ENCODE measurements at places on chromosomes 4 and X.

DNA sequence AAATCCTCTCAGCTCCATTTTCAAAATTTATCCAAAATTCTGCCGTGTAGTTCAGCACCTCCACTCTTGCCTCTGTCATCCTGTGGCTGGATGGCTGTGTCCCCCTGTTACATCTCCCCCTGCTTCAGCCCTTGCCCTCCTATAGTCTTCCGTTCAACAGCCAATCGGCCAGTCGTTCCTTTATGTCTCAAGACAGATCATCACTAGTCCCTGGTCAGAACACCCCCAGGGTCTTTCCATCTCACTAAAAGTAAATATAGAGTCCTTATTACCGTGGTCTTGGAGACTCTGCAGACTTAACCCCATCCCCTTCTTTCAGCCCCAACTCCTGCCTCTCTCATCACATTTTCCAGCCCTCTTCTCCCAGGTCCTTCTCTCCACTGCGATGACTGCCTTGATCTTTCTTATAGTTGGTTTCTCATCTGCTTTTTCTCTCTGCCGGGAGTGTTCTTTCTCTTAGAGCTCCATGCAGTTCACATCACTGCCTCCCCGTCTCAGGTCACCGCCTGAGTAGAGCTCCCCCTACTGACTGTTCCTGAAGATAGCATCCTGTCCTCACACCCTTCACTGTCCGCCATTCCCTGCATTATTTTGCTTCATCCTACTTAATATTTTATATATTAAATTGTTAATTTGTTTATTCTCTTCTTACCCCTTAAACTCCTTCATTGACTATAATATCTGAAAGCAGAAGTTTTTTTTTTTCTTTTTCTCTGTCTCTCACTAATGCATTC is 736.9 kb upstream of the MAGEB2 start:
- DNase-seq: peak; percentile 20

- DNase-seq: no peak
Measured at GRCh38 chr4:139907001-139907809, 241.6 kb downstream of the MGST2 start.

DNA sequence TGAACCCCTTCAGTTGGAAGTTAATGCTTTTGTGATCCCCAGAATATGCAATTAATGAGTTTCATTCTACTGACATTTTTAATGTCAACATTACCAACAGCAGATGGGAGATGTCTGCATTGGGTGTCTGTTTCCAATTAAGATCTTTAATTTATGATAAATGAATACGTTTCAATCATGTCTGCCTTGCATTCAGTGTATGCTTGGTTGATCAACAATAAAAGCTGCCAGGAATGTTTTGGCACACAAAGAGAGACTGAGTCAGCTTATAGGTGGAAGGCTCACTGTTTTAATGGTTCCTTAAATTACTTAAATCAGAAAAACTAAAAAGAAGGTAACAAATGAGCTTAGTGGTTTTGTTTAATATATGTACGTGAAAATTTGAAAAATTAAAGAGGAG is 359.9 kb upstream of the CNKSR2 start:
- DNase-seq: no peak

DNA sequence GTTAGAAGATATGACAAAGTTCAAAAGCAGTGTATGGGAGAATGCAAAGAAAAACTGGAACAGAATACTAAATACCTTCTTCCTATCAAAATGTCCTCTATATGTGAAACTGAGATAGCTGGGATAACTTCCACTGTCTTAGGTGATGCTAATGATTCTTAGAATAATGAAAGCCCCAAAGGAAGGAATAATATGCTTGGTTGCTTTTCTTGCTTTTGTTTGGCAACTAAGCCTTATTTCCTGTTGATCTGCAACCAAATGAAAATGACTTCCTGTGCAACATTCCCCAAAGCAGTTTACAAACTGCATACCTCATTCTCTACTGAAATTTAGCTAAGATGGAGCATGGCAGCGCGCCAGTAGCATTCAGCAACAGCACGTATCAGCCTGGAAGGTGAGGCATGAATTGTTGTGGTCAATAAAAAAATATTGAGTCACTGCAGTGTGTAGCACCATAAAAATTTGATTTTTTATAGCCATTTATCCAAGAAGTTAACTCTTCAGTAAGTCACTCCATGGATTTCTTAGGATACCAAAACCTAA is 18.7 kb downstream of the NDNF start:
- DNase-seq: no peak

- DNase-seq: no peak
Measured at GRCh38 chr4:58636381-58636780, 1526.2 kb upstream of the IGFBP7 start.

- DNase-seq: no peak
Measured at GRCh38 chr4:88629826-88630225, 37.5 kb downstream of the HERC3 start.

GRCh38 chr4:48261281-48261680 is 8.4 kb downstream of the TEC start:
- DNase-seq: no peak

DNA sequence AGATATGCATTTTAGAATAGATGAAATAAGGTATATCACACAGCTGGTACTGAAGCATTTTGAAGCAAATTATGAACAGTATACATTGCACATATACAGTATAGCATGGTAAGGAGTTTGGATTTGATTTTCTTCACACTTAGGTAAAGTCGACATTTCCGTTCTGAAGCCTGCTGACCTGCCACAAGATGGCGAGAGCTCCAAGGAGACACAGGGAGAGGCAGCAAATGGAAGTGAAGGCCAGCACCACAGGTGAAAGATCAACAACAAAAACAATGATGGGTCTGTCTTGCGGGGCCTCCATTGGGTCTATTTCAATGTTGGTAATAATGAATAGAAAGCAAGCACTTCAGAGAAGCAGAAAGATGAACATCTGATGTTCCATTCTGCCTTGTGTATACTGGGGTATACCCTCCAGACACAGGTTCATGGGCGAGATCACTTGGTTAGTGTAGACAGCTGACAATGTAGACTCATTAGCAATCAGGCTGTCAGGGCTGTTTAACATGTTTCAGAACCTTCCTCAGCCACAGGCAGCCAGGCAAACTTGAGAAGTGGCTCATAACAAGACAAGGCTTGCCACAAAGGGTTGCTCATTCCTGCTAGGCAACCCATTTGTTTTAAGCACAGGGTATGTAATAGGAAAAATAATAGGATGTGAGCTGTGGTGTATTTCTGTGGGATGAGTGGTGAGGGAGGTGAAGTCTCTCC is 21.4 kb upstream of the NOX1 start:
- DNase-seq: peak; percentile 23

DNA sequence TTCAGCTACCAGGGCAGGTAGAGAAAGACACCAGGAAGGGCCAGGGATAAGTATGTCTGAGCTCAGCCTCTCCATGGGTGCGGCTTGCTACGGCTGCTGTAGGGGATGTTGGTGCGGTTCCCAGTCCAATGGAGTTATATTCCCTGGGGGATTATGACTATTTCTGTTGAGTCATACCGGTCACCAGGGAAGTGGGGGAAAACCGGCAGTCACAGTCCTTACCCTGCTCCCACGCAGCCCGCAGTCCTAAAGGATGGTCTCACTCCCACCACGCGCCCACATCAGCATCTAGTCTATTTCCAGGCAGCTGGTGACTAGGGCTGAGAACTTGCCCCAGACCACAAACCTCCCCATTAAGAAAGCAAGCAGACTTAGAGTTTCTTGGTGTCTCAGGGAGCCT is 191.6 kb downstream of the VEGFC start:
- no peak for DNase-seq

DNA sequence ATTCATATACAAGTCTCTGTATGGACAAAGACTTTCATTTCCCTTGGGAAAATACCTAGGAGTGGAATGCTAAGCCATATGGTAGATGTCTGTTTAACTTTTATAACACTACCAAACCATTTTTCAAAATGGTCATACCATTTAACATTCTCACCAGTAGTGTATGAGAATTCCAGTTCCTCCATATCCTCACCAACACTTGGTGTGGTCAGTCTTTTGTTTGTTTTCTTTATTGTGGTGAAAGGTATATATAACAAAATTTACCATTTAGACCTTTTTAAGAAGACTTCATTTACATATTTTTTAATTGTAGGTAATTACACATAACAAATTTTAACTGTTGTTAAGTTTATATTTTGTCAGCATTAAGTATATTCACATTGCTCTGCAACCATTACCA is 12.7 kb upstream of the APLN start:
- DNase-seq: no peak

DNA sequence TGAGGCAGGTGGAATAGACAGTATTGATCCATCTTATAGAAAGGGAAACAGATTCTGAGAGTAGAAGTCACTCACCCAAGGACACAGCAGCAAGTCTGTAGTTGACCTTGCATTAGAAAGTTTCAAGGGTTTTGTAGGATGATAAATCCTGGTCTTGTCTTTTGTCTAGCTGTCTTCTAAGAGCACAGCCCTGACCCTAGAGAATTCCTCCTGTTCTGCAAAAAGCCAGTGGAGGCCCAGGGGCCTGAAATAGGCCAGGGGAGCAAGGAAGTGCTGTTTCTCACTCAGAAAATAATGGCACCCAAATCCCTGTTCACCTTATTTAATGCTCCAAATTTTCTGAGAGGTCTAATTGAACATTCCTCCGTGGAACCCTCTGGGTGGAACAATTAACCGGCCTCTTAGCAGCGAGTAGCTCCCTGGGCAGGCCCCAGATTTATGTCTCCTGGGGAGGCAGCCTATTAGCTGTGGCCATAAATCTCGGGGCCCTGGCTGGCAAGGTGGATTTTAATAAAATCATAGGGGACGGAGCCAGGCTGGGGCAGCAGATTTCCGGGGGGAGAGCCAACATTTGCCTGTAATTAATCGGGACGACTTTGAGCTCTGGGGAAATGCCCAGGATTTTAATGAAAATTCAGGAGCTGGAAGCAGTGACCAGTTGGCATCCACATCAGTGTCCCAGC is 49.2 kb upstream of the MSX1 start:
- DNase-seq: no peak

- DNase-seq: no peak
Measured at GRCh38 chr4:140116442-140117104, 37.4 kb downstream of the MAML3 start.

GRCh38 chr4:147059064-147059731 is 113.5 kb upstream of the TTC29 start:
- DNase-seq: no peak

DNA sequence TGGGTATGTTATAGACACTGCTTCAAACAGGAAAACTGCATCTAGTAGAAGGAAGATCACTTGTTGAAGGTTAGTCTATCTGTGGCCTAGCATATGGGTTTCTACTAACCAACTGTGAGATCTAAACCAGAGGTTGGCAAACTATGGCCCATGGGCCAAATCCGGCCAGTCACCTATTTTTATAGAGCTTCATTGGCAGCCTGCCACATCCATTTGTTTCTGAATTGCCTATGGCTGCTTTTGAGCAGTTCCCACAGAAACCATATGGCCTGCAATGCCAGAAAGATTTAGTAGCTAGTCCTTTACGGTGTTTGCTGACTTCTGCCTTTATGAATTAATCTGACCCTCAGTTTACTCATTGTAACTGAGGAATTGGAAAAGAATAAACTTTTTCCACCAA is 71.1 kb downstream of the MID1 start:
- no peak for DNase-seq

GRCh38 chr4:15550491-15550890 is 80.8 kb downstream of the CC2D2A start:
- no peak for DNase-seq

DNA sequence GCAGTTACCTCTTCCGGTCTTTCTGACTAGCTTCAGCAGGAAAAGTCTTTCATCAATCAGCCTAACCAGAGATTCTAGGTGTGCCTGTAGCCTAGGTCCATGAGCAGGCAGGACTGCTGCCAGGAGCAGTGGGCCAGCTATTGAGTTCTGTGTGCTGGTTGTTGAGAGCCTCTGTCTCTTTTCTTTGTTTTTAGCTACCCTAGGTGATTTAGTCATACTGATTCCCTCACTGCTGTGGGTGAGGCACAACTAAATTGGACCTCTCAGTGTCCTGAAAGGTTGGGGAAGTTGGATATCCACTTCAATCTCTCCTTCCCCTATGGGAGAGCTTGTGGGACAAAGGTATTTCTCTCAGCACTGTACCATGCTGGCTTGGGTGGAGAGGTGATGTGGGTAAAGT is 354.9 kb downstream of the GPAT3 start:
- DNase-seq: no peak

GRCh38 chrX:150482537-150483206 is 85.7 kb upstream of the MTM1 start:
- peak; percentile 8 for DNase-seq

DNA sequence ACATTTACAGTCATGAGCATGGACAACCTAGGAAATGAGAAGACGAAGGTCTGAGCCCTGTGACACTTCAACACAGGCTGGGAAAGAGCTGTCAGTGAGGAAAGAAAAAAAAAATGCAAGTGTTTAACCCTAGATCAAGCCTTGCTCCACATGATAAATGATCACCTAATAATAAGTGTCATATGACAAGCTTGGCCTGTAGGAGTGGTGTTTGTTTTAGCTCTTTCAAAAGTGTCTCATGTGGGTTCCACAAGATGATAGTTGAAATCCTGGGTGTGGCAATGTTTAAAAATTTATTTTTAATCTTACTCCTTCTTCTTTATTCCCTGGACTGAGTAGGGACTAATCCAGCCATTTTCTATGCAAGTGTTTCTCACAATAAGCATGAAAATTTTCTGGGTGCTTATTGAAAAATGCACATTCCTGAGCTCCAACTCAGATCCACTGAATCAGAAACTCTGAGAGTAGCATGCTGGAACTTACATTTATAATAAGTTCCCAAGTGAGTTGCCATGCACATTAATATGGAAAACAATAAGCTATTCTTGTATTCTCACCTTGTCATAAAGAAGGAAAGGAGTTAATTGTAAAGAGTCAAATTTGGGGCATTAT is 138.3 kb downstream of the AREG start:
- DNase-seq: peak; percentile 12

- no peak for DNase-seq
Measured at GRCh38 chrX:4909348-4909747, 1195.9 kb upstream of the PRKX start.

GRCh38 chr4:168421671-168422070 is 58.6 kb downstream of the DDX60L start:
- peak; percentile 19 for DNase-seq

GRCh38 chr4:35315419-35315818 is 928.9 kb downstream of the ARAP2 start:
- no peak for DNase-seq

DNA sequence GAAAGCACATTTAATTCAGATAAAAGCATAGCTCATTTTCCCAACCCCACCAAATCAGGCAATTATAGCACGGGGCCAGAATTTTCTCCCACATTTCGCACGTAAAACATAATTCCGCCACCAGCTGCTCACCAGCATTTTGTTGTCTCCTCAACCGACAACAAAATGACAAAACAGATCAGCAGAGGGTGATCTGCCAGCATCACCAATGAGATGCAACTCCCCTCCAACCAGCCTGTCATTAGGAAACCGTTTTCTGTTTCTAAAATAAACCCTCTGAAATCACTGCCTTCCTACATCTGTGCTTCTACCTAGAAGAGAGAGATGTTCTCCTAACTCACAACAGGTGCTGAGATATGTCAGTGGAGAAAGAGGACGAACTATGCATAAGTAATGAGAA is 654.8 kb upstream of the CPEB2 start:
- no peak for DNase-seq

DNA sequence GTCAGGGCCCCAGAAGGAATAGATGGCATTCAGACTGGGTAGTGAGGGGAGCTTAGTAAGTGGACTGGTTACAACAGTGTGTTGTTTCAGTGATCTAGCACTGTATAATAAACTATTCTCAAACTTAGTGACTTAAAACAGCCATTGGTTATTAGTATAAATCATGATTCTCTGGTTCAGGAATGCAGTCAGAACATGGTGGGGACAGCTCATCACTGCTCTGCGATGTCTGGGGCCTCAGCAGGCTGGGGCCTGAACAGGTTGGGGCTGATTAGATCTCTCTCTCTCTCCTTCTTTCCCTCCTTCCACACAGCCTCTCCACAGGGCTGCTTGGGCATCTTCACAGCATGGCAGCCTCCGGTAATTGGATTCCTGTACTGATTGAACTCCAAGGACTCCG is 160.4 kb downstream of the GATB start:
- DNase-seq: no peak

All from HuH-7 (cell line).